Activated naive CD4-positive, alpha-beta T cell treated with anti-CD3 and anti-CD28 coated beads, Interleukin-2, amount 10 ng/mL, durations not matched to agents 7 days and 5 days (primary cell): ENCODE measurements at places on chromosomes 3 and 15.

GRCh38 chr3:13303410-13303809, 116.7 kb downstream of the NUP210 start:
- no peak for DNase-seq

- DNase-seq, result no peak
Observed at GRCh38 chr15:67547064-67547463, 4.6 kb downstream of the MAP2K5 start.

DNA sequence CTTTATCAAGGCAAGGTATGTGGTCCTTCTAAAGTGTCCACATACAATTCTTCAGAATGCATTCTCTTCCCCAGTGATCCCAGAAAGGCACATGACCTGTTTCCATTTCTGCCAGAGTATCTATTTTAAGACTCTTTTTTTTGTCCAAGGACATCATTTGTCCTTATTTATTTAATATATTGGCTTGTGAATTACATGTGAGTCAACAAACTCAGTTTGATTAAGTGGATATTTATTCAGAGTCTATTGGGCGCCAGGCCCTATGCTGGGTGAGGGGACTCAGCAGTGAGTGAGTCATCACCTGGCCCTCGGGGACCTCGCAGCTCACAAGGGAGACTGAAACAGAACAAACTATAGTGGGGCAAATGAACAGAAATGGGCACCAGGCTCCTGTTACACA, 136.8 kb downstream of the SNRK start:
- DNase-seq, result no peak

DNA sequence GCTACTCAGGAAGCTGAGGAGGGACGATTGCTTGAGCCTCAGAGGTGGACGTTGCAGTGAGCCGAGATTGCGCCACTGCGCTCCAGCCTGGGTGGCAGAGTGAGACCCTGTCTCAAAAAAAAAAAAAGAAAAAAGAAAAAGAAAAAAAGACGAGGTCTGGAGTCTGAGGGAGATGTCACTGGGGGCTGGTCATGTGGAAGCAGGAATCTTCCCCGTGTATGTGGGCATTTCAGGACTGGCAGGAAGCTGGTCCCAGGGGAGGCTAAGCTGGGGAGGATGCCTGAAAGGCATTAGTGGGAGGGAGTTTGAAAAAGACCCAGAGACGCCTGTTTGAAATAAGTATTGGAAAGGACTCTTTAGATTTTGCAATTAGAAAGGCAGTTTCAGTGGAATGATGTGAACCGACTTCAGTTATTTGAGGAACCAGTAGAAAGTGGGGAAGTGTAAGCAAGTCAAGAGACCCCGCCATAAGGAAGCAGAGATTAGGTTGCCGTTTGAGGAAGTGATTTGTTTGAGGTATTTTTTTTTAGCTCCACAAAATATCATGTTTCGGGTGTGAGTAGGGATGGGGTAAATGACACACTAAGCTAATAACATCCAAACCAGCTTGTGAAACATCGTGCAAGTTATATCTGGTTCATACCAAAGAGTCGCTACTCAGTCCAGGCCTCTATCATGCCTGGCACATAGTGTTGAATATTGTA, 55.5 kb downstream of the ST6GAL1 start:
- no peak for DNase-seq

DNA sequence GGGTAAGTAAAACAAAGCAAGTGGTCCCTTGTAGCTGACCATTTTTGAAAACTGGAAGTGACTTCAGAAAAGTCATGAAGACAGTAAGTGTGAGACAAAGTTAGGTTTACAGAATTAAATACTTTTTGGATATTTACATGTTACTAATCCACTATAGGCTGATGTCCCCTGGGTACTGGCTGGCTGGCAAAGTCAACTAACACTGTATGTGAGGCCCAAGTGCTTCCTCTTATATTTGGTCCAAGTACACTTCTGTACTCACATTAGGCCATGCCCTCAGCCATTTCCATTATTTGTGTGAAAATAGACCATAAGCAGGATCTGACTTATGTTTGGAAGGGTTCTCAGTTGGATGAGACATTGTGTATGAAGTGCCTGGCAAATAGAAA, 5.5 kb upstream of the LEKR1 start:
- no peak for DNase-seq

- DNase-seq, result no peak
Observed at GRCh38 chr3:185444329-185444728, 54.5 kb downstream of the TMEM41A start.

DNA sequence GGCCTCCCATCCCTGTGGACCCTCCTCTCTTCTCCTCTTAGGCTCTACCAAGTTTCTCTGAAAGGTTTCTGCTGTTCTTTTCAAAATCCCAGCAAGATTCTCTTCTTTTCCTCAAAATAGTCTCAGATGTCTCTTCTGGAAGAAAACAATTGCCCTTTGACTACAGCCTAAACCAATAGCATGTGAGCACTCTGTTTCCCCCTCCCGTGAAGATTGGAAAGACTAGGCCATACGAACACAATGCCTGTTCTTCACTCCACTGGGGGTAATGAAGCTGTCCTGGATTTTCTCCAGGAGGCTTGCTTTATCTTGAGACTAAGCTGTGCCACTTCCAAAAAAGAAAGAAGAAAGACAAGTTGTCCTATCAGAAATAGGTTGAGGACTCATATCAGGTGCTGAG, 178.7 kb upstream of the MCTP2 start:
- DNase-seq, result no peak

GRCh38 chr3:72520690-72521308, 327.4 kb downstream of the SHQ1 start:
- no peak for DNase-seq

GRCh38 chr3:8488411-8488810, 13.2 kb upstream of the LMCD1 start:
- DNase-seq, result no peak

- no peak for DNase-seq
Observed at GRCh38 chr3:45968706-45969105, 25.4 kb downstream of the CXCR6 start.

GRCh38 chr15:92813485-92813884, 86.6 kb upstream of the CHD2 start:
- DNase-seq, result no peak
